ENCODE measurements at places on chromosomes 16 and 17.

DNA sequence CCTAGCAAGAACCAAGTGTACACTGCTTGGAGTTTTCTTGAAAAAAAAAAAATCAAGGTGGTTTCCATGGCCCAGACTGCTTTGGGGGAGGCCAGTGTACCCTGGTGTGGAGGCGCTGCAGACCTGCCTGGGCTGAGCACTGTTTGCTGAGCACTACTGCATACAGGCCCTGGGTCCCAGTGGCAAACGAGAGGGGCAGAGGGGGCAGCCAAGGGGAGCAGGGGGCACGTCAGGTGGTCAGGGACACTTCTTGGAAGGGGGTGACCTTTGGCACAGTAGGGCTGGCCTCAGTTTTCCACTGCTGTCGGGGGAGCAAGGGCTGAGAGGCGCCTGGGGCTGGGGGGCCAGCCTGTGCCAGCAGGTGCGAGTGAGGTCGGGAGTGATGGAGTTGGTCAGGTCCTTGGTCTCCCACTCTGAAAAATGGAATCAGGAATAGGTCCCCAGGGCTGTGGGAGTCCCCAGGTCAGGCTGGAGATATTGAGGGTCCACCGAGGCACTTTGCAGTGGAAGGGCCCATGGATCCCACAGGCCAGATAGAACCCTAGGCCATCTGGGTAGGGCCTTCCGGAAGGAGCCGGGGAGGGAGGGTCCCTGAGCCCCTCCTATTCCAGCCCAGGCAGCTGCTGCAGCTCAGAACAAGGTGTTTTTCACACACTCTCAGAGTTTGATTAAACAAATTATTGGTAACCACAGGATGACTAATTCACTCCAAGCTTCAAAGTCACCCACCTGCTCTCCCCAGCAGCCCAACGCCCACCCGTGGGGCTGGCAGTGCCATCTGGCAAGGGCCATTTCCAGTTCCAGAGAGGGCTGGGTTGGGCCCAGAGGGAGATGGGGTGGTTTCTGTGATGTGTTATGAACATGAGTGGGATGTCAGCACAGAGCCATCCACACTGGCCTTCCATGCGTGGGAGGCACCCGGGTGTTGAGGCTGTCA is 3.5 kb downstream of the ZFPM1 start:
- no peak for DNase-seq

DNA sequence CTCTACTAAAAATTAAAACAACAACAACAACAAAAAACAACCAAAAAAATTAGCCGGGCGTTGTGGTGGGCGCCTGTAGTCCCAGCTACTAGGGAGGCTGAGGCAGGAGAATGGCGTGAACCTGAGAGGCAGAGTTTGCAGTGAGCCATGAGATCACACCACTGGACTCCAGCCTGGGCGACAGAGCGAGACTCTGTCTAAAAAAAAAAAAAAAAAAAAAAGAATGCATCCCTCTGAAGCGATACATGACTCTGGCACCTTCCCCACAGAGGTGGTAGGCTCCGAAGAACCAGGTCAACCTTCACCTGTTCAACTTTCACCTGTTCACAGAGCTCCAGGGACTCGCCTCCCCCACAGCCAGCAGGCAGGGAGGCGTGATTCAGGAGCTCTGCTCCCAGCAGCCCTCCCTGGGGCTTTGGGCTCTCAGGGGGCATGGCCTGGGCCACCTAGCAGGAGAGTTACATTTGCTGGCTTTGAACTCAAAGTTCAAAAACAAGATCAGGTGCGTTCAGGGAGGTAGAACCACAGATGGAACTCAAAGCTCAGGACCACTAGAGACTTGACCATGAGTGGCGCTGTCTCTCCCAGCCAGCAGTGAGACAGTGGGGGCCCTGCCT is 5.6 kb downstream of the VAC14 start:
- DNase-seq: no peak

DNA sequence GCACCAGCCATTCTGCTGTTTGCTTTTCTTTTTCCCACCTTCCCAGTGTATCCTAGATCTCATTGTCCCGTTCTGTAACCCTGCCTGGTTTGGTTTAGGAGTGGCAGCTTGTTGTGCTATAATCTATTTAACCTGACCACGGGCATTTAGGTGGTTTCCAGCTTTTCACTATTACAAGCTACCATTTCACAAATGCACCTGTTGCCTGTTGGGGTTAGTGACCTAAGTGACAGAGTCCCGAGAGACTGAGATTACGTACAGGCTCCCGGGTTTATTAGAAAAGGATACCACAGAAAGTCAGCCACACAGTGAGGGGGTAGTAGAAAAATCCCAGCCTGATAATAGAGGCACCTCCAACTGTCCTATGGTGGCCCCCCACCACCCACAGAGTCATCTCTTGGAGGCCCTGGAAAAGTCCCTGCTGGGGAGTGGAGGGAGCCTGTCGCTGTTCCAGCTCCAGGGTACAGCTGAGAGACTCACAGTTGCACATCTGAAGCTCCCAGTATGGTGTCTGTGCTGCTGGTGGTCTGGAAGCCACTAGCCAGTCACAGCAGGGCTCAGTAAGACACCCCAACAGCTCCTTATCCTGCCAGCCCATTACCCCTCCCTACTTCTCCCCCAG is 21.2 kb downstream of the CLEC16A start:
- peak; percentile 80 for DNase-seq

DNA sequence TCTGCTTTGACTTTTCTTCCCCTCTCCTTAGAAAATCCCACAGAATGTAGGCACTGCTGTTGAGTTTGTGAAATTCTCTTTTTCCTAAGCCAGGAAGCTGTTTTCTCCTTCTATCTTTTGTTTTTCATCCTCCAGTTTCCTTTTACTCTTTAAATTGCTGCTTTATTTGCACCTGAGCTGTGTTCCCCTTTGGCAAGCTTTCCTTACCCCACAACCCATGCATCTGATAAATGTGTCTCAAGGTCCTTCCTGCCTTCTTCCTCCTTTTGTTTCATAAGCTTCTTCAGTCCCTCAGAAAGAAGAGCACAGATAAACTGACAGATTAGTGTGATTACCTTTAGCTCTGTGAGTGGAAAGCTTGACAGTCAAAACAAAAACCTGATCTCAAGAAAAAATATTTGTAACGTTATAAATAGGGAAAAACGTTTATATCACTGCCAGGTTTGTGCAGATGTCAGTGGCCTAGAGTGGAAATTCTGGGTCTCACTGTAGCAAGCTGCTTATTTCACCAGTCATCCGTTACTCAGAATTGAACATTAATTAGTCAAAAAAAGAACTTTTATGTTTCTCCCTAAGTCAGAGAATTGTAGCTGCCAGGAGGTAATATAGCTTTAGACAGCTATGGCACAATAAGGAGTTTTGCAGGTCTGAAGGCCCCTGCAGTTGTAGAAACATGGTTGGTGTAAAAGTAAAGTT is 23.6 kb downstream of the GSDMB start:
- peak; percentile 61 for DNase-seq

DNA sequence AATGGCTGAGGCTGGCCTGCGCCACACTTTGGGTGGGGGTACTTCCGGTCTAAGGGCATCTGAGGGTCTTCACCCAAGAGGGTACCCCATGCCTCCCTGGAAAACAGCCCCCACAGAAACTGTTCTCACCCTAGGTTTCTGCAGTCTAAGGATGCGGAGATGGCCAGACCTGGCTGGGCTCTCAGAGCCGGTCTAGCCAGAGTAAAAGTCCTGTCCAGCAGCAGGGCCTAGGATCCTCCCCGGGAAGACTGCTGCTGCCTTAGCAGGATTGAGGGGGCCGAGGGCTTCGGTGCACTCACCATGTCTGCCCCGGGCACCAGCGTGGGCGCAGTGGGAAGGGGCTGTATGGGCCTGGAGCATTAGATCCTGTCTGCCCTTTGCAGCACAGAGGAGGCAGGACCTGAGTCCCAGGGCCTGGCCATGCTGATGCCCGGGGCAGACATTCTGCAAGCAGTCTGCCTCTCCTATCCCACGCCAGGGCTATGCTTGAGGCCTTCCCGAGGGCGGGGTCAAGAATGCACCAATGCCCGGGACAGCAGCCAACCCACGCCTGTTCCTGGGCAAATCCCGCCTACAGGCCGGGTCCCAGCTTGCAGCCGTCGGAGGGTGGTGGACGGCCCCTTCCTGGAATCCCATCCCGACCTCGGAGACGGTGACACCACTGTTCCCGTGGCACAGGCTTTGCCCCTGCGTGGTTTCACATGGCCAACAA is 54.7 kb downstream of the CBFA2T3 start:
- DNase-seq: peak; percentile 80

DNA sequence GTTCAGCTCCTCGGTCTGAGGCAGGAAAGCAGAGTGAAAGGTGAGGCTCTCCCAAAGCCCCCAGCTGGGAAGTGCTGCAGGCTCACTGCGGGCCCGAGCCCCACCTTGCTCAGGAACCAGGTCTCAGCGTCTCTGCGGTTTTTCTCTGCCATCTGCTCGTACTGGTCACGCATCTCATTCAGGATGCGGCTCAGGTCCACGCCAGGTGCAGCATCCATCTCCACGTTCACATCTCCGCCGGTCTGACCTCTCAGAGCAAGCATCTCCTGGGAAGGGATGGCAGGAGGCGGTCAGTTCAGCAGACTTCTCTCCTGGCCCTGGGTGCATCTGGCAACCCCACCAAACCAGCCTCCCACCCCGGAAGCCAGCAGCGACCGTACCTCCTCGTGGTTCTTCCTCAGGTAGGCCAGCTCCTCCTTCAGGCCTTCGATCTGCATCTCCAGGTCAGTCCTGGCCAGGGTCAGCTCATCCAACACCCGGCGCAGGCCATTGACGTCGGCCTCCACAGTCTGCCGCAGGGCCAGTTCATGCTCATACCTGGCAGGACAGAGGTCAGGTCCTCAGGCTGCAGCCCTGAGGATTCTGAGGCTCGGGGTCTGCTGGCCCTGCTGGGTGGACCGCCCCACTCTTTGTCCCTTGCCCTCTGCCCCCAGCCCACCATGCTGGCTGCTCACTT is 1.5 kb downstream of the KRT16 start:
- no peak for DNase-seq

GRCh38 chr16:20259541-20259940 is 67.8 kb downstream of the GP2 start:
- DNase-seq: no peak

DNA sequence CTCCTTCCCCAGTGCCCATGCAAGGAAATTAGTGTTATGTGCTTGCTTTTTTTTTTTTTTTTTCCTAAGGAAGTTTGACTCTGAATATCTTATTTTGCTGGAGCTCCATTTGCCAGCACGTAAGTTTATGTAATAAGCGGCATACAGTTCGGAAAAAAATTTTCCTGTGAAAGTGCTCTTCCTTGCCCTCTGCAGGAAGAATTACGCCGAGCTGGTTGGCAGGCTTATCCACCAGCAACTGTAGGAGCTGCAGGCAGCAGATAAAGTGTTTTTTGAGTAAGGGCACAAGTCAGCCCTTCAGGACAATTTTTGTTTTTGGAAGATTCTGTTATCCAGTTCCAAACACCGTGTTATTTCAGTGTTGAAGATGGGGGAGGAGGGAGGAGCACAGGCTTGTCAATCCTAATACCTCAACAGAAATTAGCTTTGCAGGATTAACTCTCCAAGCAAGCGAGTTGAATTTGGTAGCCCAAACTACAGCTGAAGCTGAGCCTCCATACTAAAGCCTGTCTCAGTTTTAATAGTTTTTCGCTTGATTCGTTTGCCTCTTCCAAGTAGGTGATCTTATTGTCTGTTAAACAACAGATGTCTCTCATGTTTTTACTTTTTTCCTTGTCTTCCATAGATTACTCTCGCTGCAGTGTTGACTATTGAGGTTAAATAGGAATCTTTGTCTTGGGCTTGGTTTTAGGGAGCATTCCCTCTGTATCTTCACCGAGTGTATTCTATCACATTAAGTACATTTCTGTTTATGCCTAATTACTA is 1.1 kb downstream of the SPECC1 start:
- DNase-seq: peak; percentile 97

GRCh38 chr17:20983359-20983637 is 59.5 kb downstream of the USP22 start:
- no peak for DNase-seq

- no peak for DNase-seq
These were observed 140.3 kb upstream of the ERCC4 start for GRCh38 chr16:13779676-13780075.

GRCh38 chr17:27760069-27760885 is 40.1 kb downstream of the NOS2 start:
- peak; percentile 80 for DNase-seq

All from hematopoietic multipotent progenitor cell treated with erythropoietin and hydrocortisone succinate and interleukin-3 and kit ligand, for 4 days (in vitro differentiated cells).